ENCODE measurements at places on chromosomes 1 and 21. TPM values are rescaled to one million over a fixed set of nuclear protein-coding genes. Genes with fewer than 3 reads are reported as not detected.

Gene SERTAD4
- 31.1 TPM for total RNA-seq

Gene PRAMEF18
- total RNA-seq = not detected

Gene PYHIN1
- total RNA-seq = not detected

DNA sequence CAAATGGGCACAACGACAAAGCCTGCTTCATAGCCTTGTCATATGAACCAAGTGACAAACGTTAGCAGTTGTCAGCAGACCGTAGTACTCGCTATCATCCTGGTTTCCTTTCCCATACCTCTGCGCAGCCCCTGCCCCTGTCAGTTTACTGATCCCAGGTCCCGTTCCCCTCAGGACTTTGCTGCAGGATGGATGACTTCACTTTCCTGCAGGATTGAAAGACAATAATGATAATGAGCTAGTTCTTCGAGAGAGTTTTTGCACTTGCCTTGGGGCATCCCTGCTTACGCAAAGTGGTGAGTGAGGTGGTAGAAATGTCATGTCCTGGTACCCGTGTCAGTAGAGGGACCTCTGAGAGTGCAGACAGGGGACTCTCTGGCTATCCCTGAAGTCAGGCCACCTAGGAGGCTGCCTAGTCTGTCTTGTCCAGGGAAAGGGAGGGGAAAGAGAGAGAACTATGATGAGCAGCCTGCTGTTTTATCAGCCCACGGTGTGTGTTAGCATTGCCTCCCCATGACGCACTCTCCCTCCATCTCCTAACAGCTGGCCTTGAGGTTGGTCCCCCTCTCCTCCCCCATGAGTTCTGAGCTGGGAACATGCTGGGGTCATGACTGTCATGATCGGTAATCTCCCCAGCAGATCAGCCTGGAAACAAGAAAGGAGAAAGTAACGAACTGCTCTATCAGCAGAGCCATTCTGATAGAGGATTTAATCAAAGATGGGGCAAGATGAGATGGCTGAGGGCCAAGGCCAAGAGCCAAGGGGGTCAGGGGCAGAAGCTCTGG, 53.7 kb downstream of the ELK4 start:
- no peak for DNase-seq

GRCh38 chr1:186429017-186429416, 31.9 kb downstream of the PDC start:
- DNase-seq = no peak

DNA sequence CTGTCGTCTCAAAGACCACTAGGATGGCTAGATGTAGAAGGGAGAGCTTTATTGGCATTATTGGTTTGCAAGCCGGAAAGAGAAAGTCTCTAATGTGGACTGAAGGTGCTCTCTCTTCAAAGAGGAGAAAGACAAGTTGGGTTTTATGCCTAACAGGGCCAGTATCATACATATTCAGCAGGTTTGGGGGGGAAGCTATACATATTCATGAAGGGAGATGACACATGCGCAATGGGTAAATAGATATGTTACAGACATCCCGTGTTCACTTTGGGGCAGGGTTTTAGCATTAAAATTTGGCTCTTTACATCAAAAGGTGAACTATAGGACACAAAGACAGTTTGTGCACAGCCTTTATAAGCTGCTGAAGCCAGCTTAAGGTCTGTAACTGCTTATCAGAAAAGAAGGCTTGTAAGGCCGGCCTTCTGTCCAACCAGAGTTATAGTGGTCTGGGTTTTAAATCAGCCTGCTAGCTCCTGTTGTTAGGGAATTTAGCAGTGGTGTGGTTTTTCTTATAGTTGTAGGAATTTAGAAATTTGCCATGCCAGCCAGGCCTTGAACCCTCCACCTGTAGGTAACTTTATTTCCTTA, 46.5 kb upstream of the LRRN2 start:
- DNase-seq = no peak

Gene CELA3A
- total RNA-seq = not detected

DNA sequence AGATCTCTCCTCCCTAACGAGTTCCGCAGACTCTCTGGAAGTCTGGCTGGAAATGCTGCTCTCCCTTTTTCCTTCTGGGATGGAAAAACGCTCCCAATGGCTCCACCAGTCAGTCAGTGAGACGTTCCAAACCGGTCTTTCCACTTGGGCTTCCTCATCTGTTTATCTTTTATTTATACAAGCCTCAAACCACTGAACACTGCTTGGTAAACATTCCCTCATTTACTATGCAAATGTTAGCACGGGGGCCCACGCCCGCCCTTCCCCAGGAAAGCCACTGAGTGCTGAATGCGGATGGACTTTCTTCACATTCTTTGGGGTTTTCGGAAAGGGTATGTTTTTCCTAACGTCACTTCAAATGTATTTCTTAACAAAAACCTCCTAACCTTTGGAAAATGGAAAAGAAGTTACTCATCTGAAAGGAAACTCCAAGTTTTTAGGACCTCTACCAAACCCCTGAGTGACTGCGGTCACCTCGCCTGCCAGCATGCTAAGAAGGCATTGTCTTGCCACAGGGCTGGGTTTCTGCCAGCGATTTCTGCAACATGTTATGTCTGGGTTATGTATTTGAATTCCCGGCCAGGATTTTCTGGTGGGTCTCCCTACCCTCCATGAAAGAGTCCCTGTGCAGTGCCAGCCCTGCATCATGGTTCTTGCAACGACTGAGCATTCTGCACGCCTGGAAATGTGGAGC, 14.0 kb upstream of the UMODL1 start:
- DNase-seq = peak; percentile 84

Gene LCE2B
- not detected for total RNA-seq

GRCh38 chr21:29195981-29196669, 65.7 kb downstream of the MAP3K7CL start:
- peak; percentile 93 for DNase-seq

Gene PTPRF
- total RNA-seq = 42.7 TPM

DNA sequence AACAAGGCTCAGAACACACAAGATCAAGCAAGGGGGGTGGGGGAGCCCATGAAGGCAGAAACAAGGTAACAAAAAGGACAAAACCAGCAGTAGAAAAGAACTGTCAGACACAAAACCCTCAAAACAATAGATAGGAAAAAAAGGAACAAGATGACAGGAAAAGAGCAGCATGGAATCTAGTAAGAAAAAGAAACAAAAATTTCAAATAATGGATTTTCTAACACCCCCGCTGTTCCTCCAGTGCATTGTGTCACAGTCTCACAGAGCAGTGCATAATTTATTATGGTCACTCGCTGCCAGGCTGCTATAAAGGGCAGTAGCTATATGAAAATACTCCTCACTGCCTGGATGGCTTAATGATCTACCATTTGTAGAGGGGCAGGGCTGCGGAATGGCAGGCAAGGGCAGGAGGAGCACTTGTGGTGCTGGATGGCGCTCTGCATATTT, 567.9 kb downstream of the DPYD start:
- DNase-seq = no peak

Gene TTLL7
- total RNA-seq = 9.1 TPM

GRCh38 chr1:2228694-2229036, 546 bp downstream of the SKI start:
- no peak for DNase-seq

DNA sequence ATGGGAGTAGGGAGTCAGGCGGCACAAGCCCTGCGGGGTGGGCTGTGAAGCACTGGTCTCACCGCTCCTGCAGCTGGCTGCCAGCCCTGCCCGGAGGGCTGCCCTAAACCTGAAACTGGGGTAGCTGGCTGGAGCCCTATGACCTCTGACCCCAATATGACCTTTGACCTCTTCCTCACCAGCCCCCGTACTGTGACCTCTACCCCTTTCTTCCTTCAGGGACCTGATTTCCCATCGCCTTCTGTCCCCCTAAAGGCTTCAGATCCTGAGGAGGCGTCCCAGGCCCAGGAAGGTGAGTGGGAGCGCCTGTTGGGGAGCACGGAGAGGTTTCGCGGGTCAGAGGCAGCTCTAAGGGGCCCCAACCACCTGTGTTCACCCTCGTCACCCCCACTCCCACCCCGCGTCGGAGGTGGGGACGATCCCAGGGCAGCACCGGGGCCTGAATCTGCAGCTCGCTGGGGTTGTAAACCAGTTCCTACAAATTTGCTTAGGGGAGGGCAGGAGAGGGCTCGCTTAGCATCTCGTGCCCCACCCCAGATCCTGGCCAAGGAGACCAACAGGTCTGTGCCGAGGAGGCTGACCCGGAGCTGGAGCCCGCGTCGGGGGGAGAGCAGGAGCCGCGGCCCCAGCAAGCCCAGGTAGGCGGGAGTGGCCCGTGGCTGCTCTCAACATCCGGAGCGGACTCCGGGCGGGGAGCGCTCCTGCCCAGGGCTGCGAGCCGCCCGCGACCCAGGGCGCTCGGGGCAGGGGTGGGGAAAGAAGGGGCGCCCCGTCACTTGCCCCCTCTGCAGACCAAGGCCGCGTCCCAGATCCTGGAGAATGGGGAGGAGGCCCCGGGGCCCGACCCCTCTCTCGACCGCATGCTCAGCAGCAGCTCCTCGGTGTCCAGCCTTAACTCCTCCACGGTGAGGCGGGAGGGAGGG, 7.3 kb downstream of the SYTL1 start:
- DNase-seq = peak; percentile 17

- no peak for DNase-seq
These were observed 64.0 kb upstream of the TARDBP start for GRCh38 chr1:10948463-10948775.

Gene MYBPH
- 0.43 TPM for total RNA-seq

Gene HSD17B7
- total RNA-seq = 26.8 TPM

GRCh38 chr1:210731193-210731592, 402.5 kb downstream of the HHAT start:
- no peak for DNase-seq

DNA sequence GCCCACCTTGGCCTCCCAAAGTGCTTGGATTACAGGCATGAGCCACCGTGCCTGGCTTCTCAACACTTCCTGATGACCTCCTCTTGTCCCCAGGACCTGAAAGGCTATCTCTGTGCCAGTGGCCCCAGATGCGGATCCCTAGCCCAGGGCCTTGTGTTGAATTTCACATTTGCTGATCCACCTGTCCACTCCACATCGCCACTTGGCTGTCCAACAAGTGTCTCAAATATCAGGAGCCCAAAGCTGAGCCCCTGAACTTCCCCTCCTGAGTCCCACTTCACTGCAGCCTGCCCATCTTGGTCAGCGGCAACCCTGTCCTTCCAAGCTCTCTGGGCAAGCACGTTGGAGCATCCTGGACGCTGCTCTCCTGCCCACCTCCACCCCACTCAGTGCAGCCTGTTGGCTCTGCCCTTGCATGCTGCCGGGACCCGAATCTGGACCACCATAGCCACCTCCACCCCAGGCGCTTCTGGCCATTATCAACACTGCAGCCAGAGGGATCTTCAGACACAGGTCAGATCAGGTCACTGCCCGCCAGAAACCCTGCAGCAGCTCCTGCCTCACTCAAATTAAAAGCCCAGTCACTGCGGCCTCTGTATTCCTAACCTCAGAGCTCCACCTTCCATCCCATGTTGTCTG, 352.5 kb upstream of the VAMP3 start:
- no peak for DNase-seq

DNA sequence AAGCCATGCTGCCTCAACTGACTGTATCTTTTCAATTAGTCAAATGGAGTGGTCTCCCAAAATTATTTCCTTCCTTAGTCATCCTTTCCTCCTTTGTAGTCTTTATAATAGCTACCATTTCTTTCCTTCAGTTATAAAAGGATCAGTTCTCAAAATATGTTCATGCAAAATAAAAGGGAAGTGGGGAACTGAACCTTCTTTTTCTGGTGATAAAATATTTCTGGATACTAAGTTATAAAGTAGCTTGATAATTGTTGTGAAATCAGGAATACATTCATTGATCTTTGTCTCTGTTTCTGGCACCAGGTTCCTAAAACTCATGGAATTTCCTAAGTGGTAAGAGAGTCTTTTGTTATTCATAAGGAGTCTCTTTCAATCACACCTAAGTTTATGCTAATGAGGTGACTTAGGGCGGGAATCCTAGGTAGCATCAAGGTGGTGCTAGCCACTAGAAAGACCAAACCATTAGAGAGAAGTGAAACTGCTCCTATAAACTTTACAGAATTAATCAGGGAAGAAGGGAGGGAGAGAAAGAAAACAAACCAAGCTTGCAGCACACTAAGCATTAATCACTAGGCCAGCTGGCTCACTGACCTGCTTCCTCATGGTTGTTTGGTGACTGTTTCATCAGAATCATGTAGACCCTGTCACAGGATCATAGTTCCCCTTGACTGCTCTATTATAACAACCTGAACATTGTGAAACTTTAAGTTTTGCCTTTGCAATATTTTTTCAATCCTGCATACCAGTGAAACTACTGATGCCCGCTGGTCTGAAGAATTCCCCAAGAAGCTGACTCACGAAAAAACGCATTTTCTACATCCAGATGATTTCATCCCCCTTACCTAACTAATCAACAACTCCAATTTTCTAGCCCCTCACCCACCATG, 161.6 kb upstream of the PTBP2 start:
- peak; percentile 88 for DNase-seq

Gene HPCA
- not detected for total RNA-seq

DNA sequence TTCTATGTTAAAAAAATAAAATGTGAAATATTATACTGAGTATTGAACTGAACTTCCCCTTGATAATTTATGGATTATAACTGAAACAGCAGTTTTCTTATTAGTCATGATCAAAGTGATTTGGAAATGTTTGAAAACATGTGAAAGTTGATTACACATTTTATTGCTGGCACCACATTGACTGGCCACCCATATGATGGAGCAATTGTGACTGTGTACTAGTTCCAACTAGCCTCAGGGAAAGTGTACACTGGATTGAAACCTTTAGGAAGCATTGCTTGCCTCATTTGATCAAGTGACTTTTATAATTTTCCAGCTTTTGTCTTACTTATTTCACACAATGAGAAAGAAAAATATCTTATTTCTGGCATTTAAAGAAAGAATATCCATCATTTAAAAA, 128.0 kb upstream of the ADGRL2 start:
- DNase-seq = no peak

Gene RHCE
- under 0.01 TPM for total RNA-seq

DNA sequence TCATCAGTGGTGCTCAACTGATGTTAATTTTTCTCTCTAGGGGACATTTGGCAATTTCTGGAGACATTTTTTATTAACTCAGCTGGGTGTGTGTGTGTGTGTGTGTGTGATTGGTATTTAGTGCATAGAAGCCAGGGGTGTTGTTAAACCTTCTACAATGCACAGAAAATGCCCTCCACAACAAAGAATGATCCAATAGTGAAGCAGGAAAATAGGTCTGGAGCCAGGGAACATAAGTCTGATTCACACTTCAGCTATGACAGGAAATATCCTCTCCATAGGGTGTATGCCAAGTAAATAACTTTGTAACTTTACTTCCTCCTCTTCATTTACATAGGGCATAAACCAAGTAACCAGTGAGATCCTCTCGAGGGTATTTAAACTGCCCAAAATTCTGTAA, 25.1 kb upstream of the TMEM61 start:
- peak; percentile 28 for DNase-seq

Gene DNAJC28
- 1.9 TPM for total RNA-seq

DNA sequence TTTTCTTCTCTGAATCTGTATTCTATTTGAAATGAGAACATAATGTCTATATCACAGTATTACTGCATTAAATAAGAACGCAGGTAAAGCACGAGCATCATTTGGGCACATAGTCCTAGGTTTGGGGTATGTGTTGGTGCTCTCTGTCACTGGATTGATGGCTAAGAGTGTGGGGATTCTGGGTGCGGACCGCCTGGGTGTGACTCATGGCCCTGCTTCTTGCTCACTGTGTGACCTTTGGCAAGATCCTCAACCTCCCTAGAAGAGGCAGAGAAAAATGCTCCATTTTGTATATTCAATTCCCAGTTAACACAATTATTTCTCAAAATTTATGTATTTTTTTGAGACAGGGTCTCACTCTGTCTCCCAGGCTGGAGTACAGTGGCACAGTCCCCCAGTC, 99.7 kb downstream of the LAMC2 start:
- no peak for DNase-seq

Gene KRTAP10-9
- total RNA-seq = not detected

GRCh38 chr1:174785510-174785909, 214.2 kb upstream of the CACYBP start:
- no peak for DNase-seq

All from fibroblast of villous mesenchyme (primary cell).